ENCODE measurements at places on chromosomes 2 and 18.

DNA sequence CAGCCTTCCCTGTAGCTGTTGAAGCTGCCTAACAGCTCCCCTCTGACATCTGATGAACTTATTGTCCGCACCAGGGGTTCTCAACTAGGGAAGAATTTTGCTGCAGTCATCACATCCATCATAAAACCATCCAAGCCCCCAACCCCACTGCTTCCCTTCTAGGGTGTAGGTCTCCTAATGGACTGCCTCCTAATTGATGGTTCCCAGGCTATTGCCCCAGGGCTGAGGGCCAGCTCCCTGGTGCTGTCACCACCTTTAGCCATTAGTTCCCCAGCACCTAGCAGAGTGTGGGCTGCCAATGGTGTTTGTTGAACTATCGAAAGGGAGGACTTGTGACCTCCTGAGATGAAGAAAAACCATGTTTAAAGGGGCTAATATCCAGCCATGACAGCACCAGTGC, 125.9 kb downstream of the NCKAP5 start:
- DNase-seq: no peak

DNA sequence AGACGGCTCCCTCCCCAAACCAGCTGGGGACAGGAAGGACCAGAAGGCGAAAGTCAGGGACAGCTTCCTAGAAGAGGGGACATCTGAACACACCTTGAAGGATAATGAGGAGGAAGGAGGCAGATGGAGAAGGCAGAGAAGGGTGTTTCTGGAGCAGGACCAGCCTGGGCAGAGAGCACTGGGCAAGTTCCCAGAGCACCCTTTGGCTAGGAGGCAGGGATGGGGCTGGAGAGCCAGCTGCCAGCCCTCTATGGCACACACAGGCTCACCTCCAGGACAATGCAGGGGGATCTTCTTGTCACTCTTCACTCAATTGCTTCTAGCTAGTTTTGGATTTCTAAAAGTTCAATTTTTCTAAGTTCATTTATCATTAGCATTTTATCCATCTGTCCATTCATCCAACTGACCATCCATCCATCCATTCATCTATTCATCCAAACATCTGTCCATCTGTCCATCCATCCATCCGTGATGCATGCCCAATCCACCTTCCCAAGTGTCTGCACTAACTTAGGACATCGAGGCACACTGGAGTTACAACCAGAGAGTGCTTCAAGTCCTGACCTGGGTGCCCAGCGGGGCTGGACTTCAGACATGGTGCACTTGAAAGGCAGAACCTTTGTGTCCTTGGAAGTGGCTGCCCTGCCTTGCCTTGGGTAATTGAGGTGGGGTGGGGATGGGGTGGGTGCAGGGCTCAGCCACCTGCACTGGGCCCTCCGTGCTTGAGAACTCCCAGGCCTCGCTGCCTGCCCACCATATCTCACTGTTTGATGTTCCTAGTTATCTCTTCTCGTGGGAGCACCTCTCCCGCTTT, 42.5 kb downstream of the INHBB start:
- DNase-seq: no peak

DNA sequence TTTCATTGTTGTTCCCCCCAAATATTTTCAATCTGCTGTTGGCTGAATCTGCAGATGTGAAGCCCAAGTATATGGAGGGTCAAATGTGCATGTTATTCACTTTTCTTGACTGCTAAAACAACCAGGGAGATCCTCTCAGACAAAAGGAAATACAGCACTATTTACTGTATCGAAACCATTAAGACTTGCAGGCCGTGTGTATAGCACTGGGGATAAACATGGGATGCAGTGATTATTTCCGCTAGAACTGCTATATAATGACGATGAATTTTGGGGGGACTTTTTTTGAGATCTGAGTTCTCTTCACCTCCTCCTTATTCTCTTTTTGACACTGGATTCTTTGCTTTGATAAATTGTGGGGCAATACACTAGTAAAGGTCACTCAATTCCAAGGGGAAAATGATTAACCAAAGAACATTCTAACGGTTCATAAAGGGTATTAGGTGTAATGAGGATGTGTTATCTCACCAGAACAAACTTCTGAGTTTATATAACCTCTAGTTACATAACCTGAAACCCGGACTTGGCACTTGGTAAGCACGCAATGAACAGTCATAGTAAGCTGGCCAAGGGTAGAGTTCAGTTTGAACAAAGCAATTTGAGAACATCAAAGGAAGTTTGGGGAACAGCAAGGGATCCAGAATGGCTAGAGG, 3.5 kb upstream of the UGT1A1 start:
- DNase-seq: no peak

- no peak for DNase-seq
These were observed 24.3 kb downstream of the RNU4ATAC start for GRCh38 chr2:121555008-121555407.

DNA sequence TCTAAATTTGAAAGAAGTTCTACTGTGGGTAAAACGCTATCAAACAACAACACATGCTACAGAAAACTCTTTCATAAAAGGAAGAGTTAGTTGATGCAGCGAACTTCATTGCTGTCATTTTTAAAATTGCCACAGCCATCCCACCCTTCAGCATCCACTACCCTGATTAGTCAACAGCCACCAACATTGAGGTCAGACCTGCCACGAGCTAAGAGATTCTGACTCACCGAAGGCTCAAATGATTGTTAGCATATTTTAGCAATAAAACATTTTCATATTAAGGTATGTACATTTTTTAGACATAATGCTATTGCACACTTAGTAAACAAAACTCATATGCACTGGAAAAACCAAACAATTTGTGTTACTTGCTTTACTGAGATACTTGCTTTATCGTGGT, 347.1 kb downstream of the CLIP4 start:
- DNase-seq: no peak

DNA sequence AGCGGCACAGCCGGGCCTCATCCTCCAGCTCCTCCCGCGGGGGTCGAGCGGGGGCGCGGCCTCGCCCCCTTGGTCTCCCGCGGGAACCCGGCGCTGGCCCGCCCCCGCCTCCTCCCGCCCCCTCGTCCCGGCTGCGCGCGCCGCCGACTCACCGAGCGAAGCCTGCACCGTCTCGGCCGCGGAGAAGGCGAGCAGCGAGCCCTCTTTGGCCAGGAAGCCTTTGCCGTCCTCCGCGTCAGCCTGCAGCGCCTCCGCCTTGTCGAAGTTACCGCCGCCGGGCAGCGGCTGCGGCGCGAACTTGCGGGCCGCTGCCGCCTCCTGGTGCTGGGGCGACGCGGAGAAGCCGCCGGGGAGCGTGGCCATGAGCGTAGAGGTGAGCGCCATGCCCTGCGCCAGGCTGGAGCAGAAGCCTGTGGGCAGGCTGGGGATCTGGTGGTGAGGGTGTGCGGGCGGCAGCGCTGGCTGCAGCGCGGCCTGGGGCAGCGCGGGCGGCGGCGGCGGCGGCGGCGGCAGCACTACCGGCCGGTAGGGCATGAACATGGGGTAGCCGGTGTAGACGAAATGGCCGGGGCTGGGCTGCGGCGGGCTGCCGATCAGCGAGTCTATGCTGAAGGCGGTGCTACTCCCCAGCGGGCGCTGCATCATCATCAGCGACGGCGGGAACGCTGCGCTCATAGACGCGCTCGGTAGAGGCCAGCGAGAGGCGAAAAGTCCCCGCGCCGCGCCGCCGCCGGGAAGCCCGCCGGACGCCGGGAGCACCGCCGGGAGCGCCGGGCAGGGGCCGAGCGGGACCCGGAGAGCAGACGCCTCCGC, 683 bp downstream of the GBX2 start:
- DNase-seq: no peak

- DNase-seq: no peak
These were observed 177.3 kb downstream of the AGAP1 start for GRCh38 chr2:235670974-235671787.

- DNase-seq: no peak
These were observed 405.5 kb downstream of the MEIS1 start for GRCh38 chr2:66840321-66841002.

- no peak for DNase-seq
These were observed 170.3 kb downstream of the TMEM18 start for GRCh38 chr2:506866-507265.

- DNase-seq: no peak
These were observed 28.2 kb downstream of the GEMIN6 start for GRCh38 chr2:38806015-38806732.

GRCh38 chr18:75378376-75379315, 48.9 kb downstream of the SMIM21 start:
- no peak for DNase-seq

Measured in CD4-positive, alpha-beta T cell treated with Interleukin-12 subunit alpha and Interleukin-12 subunit beta, for 1 hour (primary cell).